SJSA1 (cell line): ENCODE measurements at places on chromosomes 3 and 15. TPM values are rescaled to one million over a fixed set of nuclear protein-coding genes. Genes with fewer than 3 reads are reported as not detected.
A peak's percentile ranks its signal among the peaks of the same experiment; 100 is the strongest.

Gene AMT
- total RNA-seq: 0.85 and 1.5 TPM in 2 replicates

- no peak for DNase-seq
Observed at GRCh38 chr3:35596335-35596995, 42.9 kb upstream of the ARPP21 start.

Gene ZNF770
- total RNA-seq: 11.9 and 22.0 TPM in 2 replicates

Gene KCNH8
- total RNA-seq: not detected in 2 replicates

DNA sequence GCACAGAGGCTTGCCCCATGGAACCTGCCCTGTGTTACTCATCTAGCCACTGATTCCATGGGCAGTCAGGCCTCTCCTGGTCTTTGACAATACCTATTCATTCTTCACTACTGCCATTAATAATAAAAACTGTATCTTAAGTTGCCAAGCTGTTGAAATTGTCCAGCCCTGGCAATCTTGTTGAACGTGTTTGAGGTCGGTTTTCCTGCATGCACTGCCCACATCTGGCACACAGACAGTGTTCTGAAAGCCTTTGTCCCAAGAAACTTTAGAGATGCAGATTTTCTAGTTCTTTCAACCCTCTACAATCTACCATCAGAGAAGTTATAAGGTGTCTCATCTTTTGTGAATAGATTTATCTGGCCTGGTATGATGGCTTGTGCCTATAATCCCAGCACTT lies 567.2 kb upstream of the NECTIN3 start:
- no peak for DNase-seq

- DNase-seq: no peak
Observed at GRCh38 chr15:22889146-22889818, 50.8 kb downstream of the NIPA2 start.

DNA sequence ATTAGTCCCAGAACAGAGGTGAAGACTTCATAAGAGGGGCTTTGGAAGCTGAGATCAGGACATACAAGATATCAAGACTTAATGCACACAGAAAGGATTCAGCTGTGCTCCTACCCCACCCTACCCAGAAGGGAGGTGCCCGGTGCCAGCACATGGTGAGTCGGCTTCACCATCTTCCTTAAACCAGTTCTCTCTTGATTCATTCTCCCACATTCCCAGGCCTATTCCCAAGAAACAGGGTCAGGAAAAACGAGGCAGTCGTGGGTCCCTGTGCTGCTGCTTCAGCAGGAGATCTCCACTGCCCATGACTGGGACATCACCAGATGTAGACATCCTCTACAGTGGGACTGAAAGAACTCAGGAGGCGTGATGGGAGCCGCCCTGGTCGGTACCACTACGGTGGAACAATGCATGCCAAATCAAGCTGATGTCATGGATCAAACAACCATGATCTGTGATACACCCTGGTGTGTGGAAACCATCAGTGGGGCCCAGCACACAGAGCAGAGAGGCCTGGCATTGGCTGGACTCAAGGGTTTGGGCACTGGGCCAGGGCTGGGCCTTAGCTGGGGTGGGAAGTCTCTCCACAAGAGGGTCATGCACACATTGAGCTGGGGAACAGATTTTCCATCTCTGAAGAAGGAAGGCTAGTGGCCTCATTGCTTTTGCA lies 41.9 kb downstream of the CCDC12 start:
- peak; percentile 36 for DNase-seq

- DNase-seq: no peak
Observed at GRCh38 chr3:149713730-149714654, 38.3 kb downstream of the COMMD2 start.
